ENCODE measurements at places on chromosomes 1 and 21.

- no peak overlapping the region for H3K27ac ChIP-seq
- DNase-seq: no peak
- no peak overlapping the region for H3K4me3 ChIP-seq
- H3K36me3 ChIP-seq: no peaks in the 10 kb centered on the region
- no peaks in the 10 kb centered on the region for H3K27me3 ChIP-seq
Measured at GRCh38 chr1:59124166-59124565, 172.7 kb upstream of the FGGY start.

DNA sequence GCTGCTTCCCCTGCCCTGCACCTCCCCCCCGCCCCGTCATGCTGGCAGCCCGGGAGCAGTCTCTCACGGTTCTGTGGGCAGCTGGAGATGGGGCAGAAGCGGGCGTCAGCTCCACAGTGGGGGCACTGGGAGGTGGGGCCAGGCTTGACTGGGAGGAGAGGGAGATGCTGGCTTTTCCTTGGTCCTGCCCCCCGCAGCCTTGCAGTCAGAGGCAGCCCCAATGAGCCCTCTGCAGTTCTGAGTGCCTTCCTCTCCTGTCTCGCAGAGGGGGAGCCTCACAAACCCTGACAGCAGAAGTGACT is 21.7 kb downstream of the ARHGEF10L start:
- peaks cover 26% of the 10 kb centered on the region for H3K4me1 ChIP-seq
- no peaks in the 10 kb centered on the region for H3K36me3 ChIP-seq
- no peak overlapping the region for H3K4me3 ChIP-seq
- no peaks in the 10 kb centered on the region for H3K27me3 ChIP-seq
- DNase-seq: no peak

- H3K4me1 ChIP-seq: peaks cover 17% of the 10 kb centered on the region
- H3K27ac ChIP-seq: no peak overlapping the region
- H3K4me3 ChIP-seq: peak overlapping the region; percentile 92
- no peaks in the 10 kb centered on the region for H3K27me3 ChIP-seq
- peaks cover 16% of the 10 kb centered on the region for H3K36me3 ChIP-seq
Measured at GRCh38 chr1:110340207-110340468, 961 bp downstream of the RBM15 start.

DNA sequence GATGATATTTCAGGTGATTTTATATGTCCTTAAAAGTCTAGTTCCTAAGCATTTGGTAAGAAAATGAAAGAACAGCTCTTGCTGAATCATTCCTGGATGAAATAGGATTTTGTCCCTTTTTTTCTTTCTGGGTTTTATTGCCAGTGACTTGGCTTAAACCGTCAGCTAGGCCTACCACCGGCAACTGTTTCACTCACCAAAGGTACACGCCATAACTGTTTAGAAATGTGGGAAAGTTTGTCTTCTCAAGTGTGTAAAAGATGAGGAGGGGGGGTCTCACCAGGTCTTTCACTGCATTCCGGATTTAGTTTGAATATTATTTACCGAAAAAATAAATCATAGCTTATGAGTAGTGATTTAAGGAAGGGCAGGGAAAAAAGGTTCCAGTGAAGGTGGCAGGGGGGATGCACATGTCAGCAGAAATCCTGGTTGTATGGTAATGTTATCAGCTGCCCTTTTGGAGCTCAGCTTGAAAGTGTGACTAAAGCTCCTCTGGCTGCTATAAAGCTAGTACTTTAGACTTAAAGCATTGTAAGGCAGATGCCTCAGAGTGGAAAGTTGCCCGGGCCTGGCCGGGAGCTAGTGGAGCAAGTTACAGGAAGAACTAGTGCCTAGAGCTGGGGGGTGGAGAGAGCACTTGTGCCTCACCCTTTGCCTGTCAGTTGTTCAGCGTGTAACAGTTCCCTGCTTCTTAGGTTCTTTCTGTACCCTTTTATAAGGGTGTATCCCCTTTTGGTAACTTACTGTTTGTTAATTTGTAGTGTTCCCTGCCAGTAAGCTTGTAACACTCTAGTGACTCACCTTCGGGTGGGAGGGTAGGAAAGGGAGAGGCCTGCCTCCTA is 3.1 kb downstream of the ATP1A1 start:
- no peaks in the 10 kb centered on the region for H3K36me3 ChIP-seq
- H3K4me1 ChIP-seq: peaks cover 27% of the 10 kb centered on the region
- peak overlapping the region; percentile 18 for H3K27ac ChIP-seq
- H3K27me3 ChIP-seq: no peaks in the 10 kb centered on the region
- no peak for DNase-seq
- no peak overlapping the region for H3K4me3 ChIP-seq
